SJCRH30 (cell line): ENCODE measurements at places on chromosomes 1 and 21. TPM values are rescaled to one million over a fixed set of nuclear protein-coding genes. Genes with fewer than 3 reads are reported as not detected.

DNA sequence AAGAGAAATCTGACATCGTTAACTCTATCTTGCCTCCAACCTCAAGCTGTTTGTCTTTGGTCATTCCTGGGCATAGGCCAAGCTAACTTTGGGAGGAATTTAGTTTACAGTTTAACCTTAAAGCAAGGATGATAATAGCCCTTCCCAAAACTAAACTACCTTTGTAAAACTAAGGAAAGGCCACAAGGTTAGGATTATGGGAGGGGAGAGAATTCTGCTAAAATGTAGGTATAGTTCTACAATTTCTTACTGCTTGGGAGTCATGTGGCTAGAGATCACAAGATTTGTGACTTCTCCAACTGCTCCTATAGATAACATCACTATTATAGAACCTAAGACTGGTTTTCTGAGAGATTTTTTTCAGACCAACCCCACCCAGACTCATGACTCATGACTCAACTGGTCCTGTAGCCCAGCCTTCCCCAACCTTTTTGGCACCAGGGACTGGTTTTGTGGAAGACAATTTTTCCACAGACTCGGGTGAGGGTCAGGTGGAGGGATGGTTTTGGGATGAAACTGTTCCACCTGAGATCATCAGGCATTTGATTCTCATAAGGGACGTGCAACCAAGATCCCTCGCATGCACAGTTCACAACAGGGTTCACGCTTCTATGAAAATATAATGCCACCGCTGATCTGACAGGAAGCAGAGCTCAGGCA lies 70.7 kb upstream of the MUTYH start:
- H3K27ac ChIP-seq: no peak overlapping the region
- H3K27me3 ChIP-seq: no peaks in the 10 kb centered on the region
- H3K4me1 ChIP-seq: no peaks in the 10 kb centered on the region
- no peak for DNase-seq

DNA sequence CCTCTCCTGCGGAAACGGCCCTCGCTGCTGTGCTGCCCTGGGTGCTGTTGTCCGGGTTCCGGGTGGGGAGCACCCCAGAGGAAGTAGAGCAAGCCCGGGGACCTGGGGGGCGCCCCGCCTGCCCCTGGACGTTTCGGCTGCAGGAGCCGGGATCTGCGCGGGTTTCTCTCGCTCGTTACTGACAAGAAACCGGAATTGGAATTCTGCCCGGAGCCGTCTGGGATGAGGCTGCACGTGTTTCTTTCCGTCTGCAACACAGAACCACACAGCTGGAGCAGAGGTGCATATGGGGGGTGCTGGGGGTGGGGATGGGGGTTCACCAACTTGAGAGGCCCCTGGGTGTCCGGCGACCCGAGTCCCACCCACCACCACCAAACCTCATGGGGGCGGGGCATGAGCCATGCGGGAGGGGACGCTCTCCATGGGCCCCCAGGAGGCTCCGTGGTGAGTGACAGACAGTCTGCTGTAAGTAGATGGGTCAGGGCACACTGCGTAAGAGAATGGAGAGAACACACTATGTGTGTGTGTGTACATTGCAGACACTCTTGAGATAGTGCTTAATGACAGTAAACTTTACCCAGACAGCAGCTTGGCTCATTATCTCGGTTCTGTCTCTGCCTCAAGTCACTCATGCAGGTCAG lies 261.4 kb upstream of the C1orf174 start:
- no peaks in the 10 kb centered on the region for H3K36me3 ChIP-seq
- no peak for DNase-seq
- H3K27me3 ChIP-seq: peaks cover 37% of the 10 kb centered on the region
- no peak overlapping the region for H3K27ac ChIP-seq
- no peaks in the 10 kb centered on the region for H3K4me1 ChIP-seq
- no peak overlapping the region for H3K4me3 ChIP-seq

GRCh38 chr21:45076245-45076711 lies 1.9 kb downstream of the ADARB1 start:
- H3K4me1 ChIP-seq: peaks cover 13% of the 10 kb centered on the region
- no peaks in the 10 kb centered on the region for H3K36me3 ChIP-seq
- peak overlapping the region; percentile 95 for H3K4me3 ChIP-seq
- H3K27me3 ChIP-seq: no peaks in the 10 kb centered on the region
- peak; percentile 67 for DNase-seq

DNA sequence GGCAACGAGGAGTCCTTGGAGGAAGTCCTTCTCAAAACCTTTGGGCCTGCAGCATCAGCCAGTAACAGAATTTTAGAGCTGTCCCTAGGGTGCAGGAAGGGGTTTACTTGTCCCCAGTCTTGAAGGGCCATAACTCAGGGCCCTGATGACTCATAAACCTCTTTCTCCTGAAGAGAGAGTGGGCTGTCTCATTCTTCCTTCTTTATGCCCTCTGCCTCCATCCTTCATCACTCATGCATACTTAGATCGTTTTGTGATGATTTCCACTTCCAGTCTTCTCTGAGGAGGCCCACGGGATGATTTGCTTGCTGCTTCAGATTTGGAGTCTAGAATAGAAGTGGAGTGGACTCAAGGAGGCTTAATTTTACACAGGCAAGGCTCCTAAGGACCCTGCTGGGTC lies 60.2 kb downstream of the NDUFS5 start:
- no peak for DNase-seq
- no peaks in the 10 kb centered on the region for H3K4me1 ChIP-seq
- H3K27ac ChIP-seq: no peak overlapping the region
- no peaks in the 10 kb centered on the region for H3K36me3 ChIP-seq

GRCh38 chr1:165650981-165651625 lies 20.1 kb downstream of the MGST3 start:
- no peak for DNase-seq
- no peak overlapping the region for H3K27ac ChIP-seq
- H3K36me3 ChIP-seq: no peaks in the 10 kb centered on the region
- H3K4me3 ChIP-seq: no peak overlapping the region
- no peaks in the 10 kb centered on the region for H3K4me1 ChIP-seq

DNA sequence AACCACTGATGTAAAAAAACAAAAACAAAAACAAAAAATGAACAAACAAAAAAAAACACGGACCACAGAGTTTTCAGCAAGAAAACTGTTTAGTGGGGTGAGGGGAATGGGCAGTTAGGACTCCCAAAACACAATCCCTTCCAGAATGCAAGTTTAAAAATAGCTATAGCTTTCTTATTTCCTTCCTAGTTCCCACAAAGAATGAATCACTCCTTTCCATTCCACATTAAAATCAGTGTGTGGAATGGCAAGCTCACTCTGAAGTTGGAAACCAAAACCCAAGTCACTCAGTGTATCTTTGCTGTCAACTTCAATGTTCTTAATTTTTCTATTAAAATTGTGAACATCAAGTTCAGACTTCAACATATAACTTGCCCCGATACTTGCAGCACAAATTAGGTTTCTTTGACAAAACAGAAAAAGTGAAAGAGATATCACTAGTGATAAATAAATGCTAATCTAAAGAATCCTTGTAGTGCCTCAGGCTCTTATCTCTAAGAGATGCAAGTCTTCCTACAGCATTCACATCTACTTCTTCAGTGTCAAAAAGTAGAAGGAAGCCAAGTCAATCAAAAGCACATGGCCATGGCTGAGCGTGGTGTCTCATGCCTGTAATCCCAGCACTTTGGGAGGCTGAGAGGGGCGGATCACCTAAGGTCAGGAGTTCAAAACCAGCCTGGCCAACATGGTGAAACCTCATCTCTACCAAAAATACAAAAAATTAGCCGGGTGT lies 45.5 kb downstream of the TOR3A start:
- H3K27me3 ChIP-seq: no peaks in the 10 kb centered on the region
- no peak overlapping the region for H3K4me3 ChIP-seq
- no peak overlapping the region for H3K27ac ChIP-seq
- H3K4me1 ChIP-seq: no peaks in the 10 kb centered on the region
- no peak for DNase-seq

GRCh38 chr1:172682812-172683211 lies 23.9 kb downstream of the FASLG start:
- no peaks in the 10 kb centered on the region for H3K27me3 ChIP-seq
- no peak overlapping the region for H3K27ac ChIP-seq
- no peak overlapping the region for H3K4me3 ChIP-seq
- no peak for DNase-seq
- no peaks in the 10 kb centered on the region for H3K36me3 ChIP-seq

DNA sequence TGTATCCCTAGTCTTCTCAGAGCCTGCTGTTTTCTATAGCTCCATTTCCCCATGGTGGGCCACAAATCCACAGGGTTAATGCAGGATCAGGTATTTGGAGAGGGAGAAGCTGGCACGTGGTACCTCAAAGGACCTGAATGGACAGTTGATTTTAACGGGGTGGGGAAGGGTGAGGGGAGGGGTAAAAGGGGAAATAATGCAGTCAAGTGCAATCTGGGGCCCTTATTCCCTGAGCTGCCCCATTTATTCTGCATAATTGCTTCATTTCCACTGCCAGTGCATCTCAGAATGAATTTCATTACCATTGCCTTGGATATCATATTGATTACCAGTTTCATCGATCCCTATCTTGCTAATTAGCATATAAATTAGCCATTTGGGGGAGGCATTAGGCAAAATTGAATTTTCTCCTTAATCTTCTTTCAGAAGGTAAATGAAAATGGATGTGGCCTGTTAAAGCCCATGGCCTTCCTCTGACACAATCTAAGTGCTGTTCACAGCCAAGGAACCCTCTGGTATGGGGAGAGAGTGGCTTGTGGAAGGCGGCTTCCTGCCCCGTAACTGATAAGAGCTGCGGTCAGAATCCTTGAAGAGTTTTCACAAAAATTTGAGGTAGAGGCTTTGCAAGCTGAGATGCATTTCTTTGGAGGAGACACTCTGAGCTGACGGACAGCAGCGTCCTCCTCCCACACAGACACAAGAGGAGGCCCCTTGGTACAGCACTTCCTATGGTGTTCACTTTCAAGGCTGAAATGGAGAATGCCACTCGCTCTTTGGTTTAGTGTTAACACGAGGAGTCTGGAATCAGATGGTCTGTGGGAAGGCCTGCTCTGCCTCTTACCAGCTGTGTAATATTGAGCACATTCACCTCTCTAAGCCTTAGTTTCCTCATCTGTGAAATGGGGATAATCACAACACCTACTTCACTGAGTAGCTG lies 34.4 kb downstream of the PHC2 start:
- H3K4me1 ChIP-seq: no peaks in the 10 kb centered on the region
- H3K36me3 ChIP-seq: no peaks in the 10 kb centered on the region

GRCh38 chr21:41358193-41359166 lies 3.3 kb upstream of the MX2 start:
- no peak for DNase-seq
- no peak overlapping the region for H3K27ac ChIP-seq
- H3K27me3 ChIP-seq: peaks cover 10% of the 10 kb centered on the region; the same call in 1 of the 2 replicates
- no peak overlapping the region for H3K4me3 ChIP-seq

IL19 gene
- total RNA-seq: not detected in 2 replicates

CLDN17 gene
- total RNA-seq: not detected in 2 replicates

MYOM3 gene
- 0.03 TPM in 1 of 2 replicates, not detected in the other for total RNA-seq
